ENCODE measurements at places on chromosomes 5 and 9. TPM values are rescaled to one million over a fixed set of nuclear protein-coding genes. Genes with fewer than 3 reads are reported as not detected.

DNA sequence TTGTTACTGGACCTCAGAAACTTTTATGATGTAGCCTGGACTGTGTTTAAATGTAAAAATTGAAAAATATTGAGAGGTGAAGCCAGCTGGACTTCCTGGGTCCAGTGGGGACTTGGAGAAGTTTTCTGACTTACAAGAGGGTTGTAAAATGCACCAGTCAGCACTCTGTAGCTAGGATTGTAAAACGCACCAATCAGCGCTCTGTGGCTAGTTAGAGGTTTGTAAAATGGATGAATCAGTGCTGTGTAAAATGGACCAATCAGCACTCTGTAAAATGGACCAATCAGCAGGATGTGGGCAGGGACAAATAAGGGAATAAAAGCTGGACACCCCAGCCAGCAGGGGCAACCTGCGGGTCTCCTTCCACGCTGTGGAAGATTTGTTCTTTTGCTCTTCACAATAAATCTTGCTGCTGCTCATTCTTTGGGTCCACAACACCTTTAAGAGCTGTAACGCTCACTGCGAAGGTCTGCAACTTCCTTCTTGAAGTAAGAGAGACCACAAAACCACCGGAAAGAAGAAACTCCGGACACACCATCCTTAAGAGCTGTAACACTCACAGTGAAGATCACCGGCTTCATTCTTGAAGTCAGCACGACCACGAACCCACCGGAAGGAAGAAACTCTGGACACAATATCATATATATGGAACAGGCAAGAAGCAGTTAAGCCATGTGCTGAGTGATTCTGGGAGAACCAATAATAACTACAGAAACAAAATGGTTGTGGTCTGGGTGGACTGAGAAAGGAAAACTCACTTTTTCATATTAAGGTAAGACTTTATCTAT lies 201.3 kb downstream of the GABRG2 start:
- DNase-seq: no peak

GRCh38 chr9:35847792-35848572 lies 19.0 kb downstream of the TMEM8B start:
- no peak for DNase-seq

The CER1 gene
- not detected for total RNA-seq

DNA sequence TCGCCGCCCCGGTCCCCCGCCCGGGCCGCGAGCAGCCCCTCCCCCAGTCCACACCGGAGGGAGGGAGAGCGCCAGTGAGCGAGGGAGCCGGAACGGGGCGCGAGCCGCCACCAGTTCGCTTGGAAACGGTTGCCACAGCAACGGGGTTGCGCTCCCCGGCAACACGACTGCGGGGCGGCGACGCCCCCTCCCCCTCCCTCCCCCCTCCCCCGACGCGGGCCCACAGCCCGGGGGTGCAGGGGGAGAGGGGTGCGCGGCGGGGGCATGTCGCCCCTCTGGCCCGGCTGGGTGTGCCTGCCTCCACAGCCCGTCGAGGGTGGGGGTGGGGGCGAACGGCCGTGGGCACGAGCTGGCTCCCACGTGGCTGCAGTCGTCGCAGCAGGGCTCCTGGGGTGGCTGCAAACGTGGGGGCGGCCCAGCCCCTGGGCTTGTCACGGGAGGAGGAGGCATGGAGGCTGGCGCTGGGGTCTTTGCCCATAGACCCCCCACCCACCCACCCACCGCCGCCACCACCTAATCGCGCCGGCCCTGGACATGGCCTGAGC lies 524 bp downstream of the PRR7 start:
- DNase-seq: no peak

DNA sequence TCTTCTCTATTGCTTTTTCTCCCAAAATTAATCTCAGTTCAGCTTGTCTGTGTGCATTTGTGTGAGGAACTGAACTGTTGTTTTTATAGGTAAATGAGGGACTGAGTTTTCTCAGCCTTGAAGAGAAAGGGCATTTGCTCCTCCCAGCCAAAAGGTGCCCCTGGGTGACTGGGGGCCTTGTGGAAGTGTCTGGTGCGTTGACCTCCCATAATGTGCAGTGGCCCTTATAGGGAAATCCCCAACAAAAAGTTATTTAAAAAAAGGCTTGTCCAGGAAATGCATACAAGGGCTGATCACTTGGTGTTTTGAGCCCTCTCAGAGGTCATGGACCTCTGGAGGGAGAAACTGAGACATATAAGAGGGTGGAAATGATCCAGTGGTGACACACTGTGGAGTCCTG lies 239.7 kb upstream of the KLF9 start:
- no peak for DNase-seq

All from glomerular endothelial cell (primary cell).